Sigmoid colon (tissue), 7 donors: ENCODE measurements at places on chromosomes 16 and 17. TPM values are rescaled to one million over a fixed set of nuclear protein-coding genes. Genes with fewer than 3 reads are reported as not detected.

The TLCD3B gene
- not detected for total RNA-seq

The TP53TG3 gene
- total RNA-seq = not detected

The USP31 gene
- total RNA-seq = 13.2 TPM

The KCNAB3 gene
- 2.1 TPM for total RNA-seq

The REXO5 gene
- total RNA-seq = 7.5 TPM

The DNAH9 gene
- total RNA-seq = 0.55 TPM

The IGSF6 gene
- total RNA-seq = 0.83 TPM

GRCh38 chr16:46889245-46889941 lies 5.2 kb downstream of the GPT2 start:
- no peak for DNase-seq

DNA sequence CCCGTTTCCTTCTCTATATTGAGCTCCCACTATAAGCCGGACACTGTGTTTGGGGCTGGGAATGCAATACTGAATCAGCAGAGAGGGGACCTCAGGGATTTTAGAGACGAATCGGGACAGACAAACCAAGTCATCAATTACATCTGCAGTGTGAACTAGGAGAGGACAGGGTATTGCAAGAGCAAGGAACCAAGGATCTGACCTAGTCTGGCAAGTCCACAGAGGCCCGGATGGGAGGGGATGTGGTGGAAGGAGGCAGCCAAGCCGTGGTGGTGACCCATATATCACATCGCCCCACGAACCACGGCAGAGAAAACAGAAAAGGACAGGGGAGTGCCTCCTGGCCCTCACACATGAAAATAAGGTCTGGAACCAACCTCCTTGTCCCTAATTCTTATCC lies 28.1 kb upstream of the NXPH3 start:
- no peak for DNase-seq

DNA sequence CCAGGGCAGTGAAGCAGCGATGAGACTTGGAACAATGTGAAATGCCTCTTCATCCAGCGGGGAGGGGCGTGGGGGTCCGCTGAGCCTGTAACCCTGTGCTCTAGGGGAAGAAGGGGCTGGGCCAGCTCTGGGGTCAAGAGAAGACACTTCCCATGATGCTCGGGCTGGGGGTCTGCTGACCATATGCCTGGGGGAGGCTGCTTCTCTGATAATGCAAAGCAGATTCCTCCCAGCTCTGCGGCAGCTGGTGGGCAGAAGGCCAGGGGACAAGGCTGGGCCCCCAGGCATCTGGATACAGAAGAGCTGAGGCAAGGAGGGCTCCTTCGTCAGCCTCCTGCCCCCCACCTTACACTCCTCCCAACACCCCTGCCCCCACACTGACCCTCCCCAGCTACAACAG lies 24.7 kb downstream of the NGFR start:
- no peak for DNase-seq

GRCh38 chr16:25198021-25198420 lies 18.7 kb upstream of the AQP8 start:
- no peak for DNase-seq

- no peak for DNase-seq
Observed at GRCh38 chr16:68296291-68296690, 14.5 kb downstream of the SLC7A6OS start.

GRCh38 chr16:74052016-74052415 lies 244.6 kb upstream of the PSMD7 start:
- no peak for DNase-seq

DNA sequence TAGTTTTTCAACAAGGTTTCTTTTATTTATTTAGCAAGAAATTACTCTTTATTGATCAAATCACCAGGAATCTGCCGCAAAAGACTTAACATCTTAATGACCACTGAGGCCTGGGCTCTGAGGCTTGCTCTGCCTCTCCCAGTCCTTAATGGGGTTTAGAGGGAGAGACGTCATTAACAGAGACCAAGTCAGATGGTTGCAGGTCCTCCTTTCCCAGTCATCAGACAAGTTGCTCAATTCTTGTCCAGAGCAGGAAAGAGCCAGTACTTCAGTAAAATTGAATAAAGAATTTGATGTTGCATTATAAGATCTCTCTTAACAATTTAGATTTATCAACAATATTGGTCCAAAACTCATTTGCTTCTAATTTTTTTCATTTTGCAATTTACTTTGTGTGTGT lies 2.0 kb downstream of the SEPHS2 start:
- DNase-seq = no peak

DNA sequence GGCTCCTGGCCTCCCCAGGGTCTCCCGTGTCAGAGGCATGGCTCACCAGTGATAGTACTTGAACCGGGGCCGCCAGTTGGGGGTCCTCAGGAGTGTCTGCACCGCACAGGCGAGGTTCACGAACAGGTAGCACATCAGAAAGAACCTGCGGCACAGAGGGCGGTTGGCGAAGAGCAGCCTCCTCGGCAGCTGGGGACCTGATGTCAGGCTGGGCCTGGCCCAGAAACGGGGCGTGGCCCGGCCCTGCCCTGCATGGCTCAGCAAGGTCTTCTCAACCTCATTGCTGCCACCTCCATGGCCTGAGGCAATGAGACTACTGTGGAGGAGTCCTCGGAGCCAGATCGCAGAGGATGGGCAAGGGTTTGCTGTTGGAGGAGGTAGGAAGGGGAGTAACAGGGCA lies 4.1 kb upstream of the LCAT start:
- DNase-seq = no peak

DNA sequence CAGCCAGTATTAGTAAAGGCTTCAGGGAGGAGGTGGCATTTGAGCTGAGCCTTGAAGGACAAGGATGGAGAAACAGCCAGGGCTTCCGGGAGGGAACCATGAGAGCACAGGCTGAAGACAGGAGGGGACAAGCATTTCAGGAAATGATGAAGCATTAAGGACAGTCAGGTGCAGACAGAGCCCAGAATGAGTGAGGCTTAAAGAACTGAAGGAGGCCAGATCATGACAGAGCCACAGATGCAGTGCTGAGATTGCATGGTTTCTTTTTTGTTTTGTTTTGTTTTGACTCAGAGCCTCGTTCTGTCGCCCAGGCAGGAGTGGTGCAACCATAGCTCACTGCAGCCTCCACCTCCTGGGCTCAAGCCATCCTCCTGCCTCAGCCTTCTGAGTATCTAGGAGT lies 211.5 kb downstream of the SOX9 start:
- DNase-seq = no peak

GRCh38 chr17:76370261-76370993 lies 14.0 kb upstream of the SPHK1 start:
- peak; percentile 90 for DNase-seq

- no peak for DNase-seq
Observed at GRCh38 chr16:23930791-23931190, 95.0 kb downstream of the PRKCB start.

GRCh38 chr16:63289834-63290460 lies 1253.7 kb upstream of the CDH8 start:
- peak; percentile 60 for DNase-seq

DNA sequence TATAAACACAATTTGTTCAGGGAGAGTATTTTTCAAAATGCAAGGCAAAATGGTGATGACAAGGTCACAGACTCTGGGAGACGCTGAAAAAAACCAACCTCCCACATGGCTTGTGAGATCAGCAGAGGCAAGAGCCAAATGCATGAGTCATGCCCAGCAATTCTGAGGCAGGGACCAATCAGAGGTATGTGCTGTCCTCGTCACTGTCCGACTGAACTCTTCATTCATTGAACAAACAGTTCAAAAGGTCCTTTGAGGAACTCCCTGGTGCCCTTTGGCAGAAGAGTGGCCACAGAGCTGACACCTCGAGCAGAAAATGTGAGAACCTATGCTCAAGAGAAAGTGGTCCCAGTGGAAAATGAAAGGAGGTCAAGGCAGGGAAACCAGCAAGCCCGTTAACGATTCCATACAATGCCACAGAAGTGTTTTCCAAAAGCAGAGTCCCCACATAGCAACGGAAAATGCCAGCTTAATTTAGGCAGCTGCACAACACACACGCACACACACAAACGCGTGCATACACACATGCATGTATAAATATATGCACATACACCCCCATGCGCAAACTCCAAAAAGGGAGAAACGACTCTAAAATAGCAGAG lies 50.9 kb downstream of the CDH11 start:
- peak; percentile 80 for DNase-seq

- no peak for DNase-seq
Observed at GRCh38 chr16:25487888-25488287, 203.9 kb upstream of the HS3ST4 start.

GRCh38 chr16:84670063-84670462 lies 21.8 kb downstream of the KLHL36 start:
- no peak for DNase-seq

GRCh38 chr17:31535581-31535981 lies 144.1 kb downstream of the RAB11FIP4 start:
- DNase-seq = no peak

- DNase-seq = no peak
Observed at GRCh38 chr17:42153919-42154742, 658 bp downstream of the RAB5C start.

GRCh38 chr16:22945361-22945760 lies 131.4 kb downstream of the HS3ST2 start:
- DNase-seq = no peak

DNA sequence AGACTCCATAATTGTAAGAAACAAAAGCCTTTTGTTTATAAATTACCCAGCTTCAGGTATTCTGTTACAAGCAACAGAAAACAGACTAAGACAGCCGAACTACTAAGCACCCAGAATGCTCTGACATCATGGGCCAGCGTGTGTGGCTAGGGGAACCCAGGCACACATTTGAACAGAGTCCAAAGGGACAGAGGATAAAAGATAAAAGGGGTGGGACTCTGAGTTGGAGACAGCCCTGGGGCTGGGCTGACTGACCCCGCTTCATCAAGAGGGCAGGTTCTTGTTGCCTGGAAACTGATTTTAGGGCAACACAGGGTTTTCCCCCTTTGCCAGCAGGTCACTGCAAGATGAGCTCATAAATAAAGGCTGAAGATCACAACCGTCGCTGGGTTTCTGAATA lies 30.5 kb upstream of the ZNF287 start:
- DNase-seq = no peak
